ENCODE measurements at places on chromosomes 12 and 14.

DNA sequence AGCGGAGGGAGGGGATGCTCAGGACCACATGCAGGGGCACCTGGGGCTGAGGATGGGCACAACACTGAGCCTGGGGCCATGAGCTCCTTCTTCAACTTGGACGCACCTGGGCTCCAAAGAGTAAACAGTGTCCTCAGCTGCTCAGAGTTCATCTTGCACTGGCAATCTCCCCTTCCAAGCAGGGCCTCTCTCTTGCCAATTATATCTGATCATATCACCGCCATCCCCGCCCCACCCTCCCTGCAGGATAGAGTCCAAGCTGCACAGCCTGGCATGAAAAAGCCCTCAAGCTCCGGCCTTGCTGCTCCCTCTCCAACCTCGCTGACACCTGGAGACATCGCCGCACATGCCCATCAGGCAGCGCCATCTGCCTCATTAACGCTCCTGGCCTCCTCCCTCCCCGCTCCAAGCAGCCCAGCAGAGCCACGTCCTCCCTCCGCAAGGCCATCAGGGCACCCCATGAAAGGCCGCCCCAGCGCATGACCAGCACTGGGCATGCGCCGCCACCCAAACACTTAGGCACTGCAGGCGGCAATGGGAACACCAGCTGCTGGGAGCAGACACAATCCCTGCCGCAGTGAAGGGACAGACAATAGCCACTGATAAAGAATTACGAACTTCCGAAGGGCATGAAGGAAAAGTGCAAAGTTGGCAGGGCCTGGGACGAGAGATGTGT is 88.8 kb downstream of the CHGA start:
- no peak for DNase-seq

- no peak for DNase-seq
Observed at GRCh38 chr14:79544698-79545070, 666.6 kb downstream of the DIO2 start.

DNA sequence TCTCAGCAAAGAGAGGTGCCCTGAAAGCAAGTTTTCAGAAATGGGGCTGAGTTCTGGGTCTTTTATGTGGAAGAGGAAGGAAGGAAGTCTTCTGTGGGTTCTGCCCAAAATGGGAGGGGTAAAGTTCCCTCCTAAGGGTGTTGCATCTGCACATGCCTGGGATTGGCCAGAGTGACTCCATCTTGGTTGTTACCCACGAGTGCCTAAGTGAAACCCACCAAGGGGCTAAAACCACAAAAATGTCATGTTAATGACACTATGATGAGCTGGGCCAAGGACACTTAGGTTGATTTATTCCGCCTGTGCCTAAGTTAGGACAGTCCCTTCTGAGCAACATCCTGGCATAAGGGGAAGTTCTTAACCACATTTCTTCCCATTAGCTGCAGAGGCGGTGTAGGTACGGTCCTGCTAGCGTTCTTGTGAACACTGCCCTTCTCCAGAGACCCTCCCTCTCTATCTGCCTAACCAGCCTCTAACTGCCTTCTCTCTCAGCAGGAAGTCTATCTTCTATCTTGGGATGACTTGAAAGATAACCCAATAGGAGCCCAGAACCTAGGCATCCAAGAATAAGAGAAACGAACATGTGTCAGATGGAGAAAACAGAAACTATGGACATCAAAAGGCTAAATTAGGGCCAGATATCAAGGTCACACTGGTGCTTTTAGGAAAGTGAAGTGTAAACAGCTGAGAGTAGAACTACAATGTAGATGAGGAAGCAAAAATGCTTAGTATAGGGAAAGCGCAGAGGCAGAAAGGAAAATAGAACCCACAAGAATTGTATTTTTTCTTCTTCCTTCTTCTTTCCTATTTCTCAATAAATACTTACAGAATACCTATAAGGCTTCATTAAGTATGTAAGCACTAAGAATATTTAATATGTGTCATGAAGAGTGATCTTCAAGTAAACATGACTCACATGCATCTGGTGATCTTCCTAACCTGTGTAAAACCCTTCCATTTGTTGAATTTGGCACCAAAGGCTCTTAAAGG is 104.2 kb upstream of the AMN1 start:
- DNase-seq, result peak; percentile 46

DNA sequence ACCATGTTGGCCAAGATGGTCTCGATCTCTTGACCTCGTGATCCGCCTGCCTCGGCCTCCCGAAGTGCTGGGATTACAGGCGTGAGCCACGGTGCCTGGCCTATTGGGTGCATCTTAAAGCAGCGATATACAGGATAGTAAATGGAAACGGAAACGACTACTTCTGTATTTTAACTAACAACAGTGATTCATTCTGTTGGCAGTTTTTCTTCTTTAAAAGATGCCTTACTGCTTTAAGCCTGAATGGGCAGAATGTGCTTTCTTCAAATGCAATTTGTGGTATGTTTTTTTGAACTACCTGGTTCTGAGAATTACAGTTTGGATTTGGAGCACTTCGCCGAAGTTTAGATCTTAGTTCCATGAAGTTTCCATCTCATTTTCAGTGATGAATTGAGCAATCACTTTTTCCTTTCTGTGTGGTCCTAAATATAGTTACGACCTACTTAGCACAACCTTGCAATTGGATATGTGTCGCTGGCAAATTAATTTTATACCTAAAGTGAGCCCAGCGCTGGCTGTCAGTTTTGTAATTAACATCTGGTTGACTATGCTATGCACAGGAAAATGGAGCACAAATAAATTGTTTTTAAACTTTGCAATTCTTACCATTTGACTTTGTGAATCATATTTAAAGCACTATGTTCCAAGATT is 53.6 kb upstream of the EIF5 start:
- no peak for DNase-seq

- no peak for DNase-seq
Observed at GRCh38 chr12:13154027-13154538, 42.4 kb upstream of the EMP1 start.

GRCh38 chr12:59615392-59616165 is 19.8 kb downstream of the SLC16A7 start:
- no peak for DNase-seq

DNA sequence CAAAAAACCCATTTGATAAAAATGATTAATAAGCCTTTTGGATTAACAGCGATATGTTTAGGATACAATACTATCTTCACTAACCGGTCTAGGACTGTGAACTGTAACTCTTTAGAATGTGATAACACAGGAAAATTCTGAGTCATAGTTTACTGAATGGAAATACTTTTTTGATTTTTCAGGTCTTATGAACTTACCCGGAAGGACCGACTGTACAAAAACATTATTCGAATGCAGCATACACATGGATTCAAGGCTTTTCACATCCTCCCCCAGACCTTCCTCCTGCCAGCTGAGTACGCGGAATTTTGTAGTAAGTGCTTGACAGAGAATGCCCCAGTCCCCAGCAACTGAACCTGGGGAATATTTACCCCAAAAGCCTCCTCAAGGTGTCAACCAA is 29.0 kb downstream of the TTLL5 start:
- no peak for DNase-seq

- no peak for DNase-seq
Observed at GRCh38 chr14:96638041-96638855, 136.1 kb downstream of the PAPOLA start.

GRCh38 chr12:2401040-2401439 is 348.3 kb downstream of the CACNA1C start:
- DNase-seq, result no peak

DNA sequence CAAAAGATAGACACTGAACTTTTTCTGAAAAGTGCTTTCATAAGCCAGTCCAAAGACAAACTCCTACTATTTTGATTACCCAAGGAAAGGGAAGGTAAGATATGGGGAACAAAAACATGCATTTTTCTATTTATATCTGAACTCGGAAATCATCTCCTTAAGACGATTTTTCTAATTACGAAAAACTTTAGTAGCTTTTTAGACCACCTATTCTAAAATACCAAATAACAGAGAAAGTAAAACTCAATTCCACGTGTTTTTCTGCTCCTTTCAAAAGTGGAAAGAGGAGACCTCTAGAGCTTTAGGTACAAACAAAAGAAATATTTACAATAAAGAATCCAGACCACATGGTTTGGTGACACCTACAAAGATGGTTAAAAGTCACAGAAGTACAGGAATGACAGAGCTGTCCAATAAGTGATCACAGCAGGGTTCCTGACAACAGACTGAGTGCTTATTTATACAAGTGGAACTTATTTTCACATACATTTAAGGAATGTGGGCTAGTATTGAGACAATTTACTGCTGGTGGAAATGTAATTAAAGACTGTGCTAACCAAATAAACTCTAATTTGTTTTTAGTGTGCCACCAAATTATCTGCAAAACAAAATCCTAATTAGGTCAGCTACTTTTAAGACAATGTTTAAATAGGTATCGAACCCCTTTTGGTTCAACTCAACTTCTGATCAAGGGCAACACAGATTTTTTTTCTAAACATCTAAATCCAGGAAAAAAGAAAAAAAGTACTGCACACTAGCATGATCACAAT is 2.4 kb downstream of the LRIG3 start:
- no peak for DNase-seq

DNA sequence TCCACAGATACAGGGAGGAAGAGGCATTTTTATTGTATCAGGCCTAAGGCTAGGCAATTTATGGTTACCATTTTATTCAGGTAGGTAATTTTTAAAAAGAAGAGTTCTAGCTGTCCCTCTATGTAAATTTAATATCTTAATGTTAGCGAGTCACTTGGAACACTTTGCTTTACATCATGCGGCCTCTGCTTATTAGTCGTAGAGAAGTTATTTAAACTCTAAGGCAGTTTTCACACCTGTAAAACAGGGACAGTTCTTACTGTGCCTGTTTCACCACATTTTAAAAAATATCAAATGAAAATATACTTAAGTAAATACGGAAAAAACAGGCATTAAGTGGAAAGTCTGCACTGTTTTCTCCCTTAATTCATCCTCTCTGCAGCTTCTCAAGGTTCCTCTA is 71.4 kb upstream of the POC1B start:
- no peak for DNase-seq

DNA sequence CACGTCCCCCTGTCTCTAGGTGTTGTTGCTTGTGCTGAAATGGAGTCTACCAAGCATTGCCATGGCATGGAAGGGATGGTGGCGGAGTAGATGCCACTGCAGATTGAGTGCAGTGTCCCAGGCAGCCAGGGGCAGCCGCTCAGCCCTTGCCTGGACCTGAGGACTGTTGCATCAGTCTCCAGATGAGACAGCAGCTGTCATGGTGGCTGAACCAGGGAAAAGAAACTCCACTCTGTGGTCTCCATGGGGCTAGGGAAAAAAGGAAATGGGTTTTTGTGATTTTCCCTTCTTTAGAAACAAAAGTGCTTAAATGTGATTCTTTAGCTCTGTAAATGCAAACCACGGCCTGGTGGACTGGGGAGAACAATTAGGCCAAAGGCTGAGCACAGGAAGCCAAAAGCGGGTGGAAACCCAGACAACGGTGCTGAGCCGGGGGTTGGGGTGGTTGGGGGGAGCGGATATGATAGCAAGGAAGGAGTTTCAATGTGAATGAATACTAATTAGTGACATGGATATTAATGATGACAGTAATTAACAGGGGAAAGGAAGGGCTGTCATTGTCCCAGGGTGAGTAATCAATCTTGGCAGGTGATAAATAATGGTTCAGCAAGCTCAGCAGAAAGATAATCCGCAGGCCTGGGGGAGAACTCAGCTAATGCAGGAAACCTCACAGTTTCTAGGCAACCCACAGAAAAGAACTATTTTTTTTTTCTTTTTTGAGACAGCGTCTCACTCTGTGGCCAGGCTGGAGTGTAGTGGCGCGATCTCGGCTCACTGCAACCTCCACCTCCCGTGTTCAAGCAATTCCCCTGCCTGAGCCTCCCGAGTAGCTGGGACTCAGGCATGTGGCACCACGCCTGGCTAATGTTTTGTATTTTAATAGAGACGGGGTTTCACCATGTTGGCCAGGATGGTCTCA is 442.6 kb downstream of the DPF3 start:
- DNase-seq, result no peak

DNA sequence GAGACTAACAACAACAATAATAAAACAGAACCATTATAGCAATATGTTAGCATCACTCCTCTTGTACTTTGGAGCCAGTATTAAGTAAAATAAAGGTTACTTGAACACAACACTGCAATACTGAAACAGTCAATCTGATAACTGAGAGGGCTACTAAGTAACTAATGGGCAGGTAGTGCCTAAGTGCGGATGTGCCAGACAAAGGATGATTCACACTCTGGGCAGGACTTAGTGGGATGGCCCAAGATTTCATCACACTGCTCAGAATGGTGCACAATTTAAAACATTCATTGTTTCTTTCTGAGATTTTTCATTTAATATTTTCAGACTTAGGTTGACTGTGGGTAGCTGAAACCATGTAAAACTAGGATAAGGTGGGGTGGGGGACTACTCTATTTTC is 131.9 kb upstream of the CAND1 start:
- no peak for DNase-seq

DNA sequence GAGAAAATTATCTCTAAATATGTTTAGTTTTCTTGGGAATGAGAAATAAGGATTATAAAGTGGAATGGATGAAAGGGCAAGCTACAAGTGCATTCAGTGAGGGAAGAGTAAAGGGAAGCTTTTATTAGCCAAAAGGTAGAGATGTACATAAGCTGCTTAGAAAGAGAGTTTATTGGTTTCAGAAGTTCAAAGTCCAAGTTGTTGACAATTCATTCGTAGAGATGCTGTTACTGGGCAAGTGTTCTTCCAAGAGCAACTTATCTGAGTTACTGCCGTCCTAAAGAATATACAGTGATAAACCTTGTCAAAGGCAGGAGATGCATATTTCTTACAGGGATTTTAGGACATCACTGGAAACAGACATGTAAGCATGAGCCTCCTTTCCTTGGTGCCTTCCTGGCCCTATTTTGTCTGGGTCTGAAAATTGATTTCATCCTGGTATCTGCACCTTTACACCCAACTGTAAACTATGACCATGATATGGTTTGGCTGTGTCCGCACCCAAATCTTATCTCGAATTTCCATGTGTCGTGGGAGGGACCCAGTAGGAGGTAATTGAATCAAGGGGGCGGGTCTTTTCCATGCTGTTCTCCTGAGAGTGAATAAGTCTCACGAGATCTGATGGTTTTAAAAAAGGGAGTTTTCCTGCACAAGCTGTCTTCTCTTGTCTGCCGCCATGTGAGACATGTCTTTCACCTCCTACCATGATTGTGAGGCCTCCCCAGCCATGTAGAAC is 46.8 kb downstream of the TRMT5 start:
- no peak for DNase-seq

DNA sequence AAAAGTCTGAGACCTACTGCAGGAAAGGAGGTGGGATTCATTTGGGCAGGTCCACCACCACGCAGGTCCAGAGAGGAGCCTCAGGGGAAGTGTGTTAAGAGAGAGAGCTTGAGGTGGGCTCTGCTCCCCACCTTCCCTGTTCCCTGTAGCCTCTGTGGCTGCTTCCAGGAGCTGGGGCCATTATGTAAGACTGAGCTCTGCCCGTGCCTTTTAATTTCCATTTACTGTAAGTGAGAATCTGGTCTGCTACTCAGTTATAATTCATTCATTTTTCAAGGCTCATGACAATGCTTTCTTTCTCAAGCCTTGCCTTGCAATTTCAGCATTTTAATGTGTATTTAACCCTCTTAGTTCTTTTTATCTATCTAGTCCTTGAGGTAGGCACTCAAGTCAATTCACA is 8.3 kb downstream of the SLC4A8 start:
- DNase-seq, result no peak

- DNase-seq, result no peak
Observed at GRCh38 chr14:96080571-96080970, 41.4 kb downstream of the C14orf132 start.
